Omental fat pad (tissue), 4 donors: ENCODE measurements at places on chromosomes 4 and X.

DNA sequence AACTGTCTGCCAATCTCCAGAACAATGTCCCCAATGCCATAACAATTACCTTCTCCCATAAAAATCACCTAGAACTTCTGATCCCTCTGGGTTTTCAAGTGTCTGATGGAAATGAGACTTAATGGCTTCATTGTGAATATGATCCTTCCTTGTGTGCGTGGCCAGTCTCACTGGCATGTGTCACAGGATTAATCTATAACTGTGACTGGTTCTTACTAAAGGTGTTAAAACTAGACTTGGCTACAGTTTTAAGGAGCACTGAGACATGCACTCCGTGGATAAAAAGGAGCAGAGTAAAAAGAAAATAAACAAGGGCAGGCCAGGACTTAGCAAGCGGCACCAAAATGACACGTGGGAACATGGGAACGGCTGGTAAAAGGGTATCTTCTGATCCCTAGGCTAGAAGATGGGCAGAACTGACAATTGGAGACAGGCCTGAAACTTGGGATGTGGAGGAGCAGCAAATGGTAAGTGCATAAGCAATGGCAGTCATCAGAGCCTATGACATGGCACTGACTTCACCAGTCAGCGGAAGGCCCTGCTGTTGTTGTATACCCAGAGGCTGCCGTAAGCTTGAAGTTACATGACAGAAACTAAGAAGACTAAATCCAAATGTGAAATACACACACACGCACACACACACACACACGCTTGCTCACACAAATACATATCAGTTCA lies 256.6 kb upstream of the NOCT start:
- no peak for DNase-seq

GRCh38 chr4:133150486-133151340 lies 1.6 kb downstream of the PCDH10 start:
- DNase-seq, result no peak

- DNase-seq, result no peak
These were observed 29.2 kb downstream of the SLAIN2 start for GRCh38 chr4:48370260-48371134.

DNA sequence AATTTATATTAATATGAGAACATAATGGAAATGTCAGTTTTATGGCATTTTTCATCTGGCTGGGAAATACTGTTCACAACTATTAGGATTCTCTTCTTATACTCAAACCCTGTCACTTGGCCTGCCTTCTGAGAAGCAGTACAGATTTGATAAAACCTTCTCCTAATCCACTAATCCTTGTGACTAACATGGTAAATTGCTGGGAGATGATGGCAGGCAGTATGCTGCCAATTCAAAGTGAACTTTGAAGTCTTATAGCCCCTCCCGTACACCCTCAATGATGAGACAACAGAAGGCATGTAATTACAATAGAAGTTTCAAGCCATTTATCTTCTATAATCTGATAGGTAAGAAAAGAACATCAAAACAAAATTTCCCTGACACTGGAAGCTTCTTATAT lies 36.9 kb downstream of the PAQR3 start:
- no peak for DNase-seq

- no peak for DNase-seq
These were observed 3.2 kb downstream of the CXorf65 start for GRCh38 chrX:71103110-71103983.

DNA sequence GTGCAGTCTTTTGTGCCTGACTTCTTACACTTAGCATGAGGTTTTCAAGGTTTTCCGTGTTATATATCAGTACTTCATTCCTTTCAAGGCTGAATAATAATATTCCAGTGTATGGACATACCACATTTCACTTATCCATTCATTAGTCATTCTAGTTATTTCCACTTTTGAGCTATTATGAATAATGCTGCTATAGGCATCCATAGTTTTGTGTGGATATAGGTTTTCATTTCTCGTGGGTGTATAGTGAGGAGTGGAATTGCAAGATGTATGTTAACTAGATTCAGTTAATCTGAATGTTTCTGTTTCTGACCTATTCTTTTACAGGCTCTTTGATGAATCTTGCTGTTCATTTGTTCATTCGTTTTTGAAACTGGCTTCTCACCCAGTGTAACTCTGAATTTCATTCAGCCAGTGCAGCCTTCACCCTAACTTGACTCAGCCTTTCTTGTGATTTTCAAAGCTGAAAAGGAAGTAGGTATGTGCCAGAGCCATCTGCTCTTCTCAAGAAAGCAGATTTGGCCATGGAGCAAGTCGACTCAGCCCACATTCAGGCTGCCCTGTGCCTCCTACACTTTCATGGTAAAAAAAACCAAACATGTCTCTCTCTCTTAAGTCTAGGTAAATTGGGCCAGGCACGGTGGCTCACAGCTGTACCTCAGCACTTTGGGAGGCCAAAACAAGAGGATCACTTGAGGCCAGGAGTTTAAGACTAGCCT lies 56.3 kb upstream of the NOCT start:
- DNase-seq, result no peak

DNA sequence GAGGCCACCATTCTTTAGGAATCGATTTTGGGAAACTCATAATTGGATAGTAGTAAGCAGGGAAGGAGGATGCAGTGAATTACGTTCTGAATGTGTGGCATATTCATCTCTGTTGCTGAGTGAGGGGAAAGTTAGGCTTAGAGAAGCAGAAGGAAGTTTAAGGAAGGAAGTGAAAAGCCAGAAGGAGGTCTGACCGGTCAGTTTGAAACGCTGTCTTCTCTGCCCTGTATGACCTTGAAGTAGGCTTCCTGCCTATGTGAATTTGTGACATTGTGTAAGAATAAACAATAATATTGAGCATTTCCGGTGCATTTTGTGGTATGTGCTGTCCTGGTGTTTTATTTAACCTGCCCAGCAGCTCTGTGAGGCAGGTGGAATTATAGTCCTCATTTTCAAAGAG lies 67.3 kb downstream of the PDLIM5 start:
- no peak for DNase-seq
